ENCODE measurements at places on chromosomes 11 and 22.

DNA sequence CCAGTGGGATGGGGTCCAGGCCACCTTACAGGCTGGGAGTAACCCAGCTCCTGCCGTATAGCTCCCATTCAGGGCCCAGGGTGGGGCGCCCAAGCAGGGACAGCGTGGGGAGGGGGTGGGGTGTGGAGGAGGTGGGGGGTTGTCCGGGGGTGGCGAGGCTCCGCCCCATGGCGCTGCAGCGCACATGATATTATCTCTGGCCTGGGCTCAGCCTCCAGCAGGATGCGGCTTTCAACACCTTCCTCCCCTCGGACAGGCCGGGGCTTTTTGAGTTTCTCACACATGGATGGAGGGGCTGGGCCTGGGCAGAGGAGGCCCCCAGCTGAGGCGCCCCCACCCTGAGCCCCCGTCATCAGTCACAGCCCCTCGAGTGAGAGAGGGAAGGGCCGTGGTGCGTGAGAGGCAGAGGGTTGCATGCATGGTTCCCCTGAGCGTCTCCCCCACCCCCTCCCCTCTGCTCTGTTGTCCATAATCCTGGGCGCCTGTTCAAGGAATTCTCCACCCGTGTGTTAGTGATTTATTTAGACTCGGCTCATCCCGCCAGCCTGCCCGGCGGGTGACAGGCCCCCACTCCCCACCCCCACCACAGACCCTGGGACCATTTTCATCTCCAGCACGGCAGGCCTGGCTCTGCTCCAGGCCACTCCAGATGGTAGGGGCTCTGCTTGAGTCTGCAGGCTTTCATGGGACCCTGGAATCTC is 44.9 kb downstream of the WNT11 start:
- no peak for DNase-seq

GRCh38 chr11:113881856-113882255 is 6.5 kb upstream of the USP28 start:
- no peak for DNase-seq

DNA sequence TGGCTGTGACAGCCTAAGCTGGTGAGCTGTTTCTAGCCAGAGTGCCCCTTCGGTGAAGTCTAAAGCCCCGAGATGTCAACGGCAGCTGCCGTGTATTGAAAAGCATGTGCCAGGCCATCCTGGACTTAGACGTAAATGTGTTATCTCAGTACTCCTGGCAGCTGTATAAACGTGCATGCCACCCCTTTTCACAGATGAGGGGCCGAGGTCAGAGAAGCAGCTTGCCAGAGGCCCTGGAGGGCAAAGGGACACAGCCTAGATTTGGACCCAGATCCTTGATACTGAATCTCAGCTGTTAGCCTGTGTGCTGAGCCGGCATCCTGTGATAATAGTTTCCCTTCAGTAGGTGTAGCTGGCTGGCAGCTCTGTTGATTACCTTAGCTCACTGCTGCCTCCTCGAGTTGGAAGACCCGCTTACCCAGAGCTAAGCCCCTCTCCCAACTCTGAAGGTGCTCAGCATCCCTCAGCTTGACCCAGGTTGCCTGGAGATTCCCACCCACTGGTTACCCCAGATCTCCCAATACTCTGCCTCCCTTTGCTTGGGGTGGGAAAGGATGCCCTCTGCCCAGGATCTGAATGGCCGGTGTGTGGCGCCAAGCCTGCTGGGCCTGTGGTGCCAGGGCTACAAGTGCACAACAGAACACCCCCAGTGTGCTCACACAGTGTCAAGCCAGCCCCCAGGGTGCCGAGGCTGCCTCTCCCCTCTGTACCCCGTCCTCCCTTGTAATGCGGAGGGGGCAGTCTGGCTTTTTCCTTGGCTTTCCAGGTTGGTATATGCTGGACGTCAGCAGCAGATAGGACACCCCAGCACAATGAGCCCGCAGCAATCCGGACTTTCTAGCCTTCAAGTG is 59.8 kb upstream of the WNT7B start:
- peak; percentile 25 for DNase-seq

DNA sequence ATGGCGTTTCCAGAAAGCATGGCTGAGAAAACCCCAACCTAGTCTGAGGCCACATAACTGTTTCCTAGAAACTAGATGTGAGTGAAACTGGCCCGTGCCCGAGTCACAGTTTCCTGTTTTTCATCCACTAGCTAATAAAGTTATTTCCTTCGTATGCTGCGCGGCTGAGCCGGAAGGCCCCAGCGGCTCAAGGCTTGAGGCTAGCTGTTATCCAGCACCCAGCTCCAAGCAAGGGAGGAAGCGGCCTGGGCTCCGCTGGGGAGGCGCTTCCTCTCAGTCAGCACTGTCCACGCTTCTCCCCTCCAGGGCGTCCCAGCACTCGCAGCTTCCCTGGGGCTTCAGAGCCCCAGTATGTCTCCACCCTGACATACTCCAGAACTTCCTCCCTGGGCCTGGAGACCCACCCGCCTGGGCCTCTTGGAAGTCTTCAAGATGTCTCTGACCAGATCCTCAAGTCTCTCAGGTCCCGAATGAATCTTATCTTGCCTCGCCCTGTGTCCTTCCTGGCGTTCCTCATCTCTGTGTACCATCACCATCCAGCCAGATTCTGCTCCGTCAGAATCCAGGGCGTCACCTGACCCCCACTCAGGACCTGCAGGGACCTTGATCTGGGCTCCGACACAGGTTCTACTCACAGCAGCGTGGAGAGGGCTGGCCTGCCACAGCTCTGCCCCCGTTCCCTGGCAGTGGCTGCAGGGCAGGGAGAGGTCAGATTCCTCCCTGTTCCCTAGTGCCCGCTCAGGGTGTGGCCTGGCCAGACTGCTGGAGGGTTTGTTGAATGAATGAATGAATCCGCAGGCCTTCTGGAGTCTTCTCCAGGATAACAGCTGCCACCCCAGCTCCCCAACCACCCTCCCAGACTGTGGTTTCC is 81.9 kb downstream of the LRRC32 start:
- peak; percentile 42 for DNase-seq

GRCh38 chr11:78414321-78415051 is 3.1 kb downstream of the GAB2 start:
- DNase-seq, result no peak

- no peak for DNase-seq
These were observed 1.7 kb upstream of the ABTB2 start for GRCh38 chr11:34359548-34359891.

GRCh38 chr11:126079621-126080124 is 17.0 kb upstream of the CDON start:
- DNase-seq, result no peak

DNA sequence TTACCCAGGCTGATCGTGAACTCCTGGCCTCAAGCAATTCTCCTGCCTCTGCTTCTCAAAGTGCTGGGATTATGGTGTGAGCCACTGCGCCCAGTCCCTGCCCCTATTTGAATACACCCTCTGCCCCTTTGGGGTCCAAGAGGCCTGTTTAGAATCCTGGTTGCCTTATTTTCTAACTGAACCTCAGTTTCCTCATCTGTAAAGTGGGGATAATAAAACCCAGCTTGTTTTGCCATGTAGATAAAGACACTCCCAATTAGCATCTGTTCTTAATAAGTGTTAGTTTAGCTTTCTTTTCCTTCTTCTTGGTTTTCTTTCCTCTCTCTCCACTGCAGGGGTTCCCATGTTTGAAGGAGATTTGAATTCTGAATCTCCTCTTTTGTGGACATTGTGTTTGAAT is 4.8 kb downstream of the MIAT start:
- DNase-seq, result no peak

DNA sequence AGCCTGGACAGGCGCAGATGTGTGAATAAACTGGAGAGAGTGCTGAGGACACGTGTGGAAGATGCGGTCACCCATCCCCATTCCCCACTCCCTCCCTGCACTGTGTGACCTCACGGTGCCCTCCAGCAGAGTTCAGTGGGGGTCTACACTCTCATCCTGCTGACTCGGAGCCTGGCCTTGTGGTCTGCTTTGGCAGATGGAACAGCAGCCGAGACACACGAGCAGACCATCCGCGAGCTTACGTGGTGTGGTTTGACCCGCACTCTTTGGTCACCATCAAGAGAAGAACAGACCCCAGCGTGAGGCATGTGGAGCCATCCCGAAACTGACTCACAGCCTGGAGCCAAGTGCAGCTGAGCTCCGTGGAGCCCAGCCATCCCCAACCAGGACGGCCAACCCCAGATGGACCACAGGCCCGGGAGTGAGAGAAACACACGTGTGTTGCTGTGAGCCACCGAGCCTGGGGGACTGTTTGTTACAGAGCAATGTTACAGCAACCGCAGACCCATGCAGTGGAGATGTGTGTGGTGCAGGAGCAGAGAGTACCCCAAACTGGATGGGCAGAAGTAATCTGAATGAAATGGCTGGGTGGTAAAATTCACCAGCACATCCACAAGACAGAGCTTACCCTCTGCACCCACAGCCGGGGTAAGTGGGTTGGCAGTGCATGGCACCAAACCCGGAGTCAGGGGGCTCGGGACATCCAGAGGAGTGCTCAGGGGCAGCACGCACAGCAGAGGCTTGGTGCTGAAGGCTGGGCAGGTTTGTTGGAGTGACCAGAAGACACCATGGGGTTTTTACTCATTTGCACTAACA is 90.7 kb downstream of the RTL6 start:
- no peak for DNase-seq

GRCh38 chr11:71235719-71236118 is 16.7 kb downstream of the SHANK2 start:
- no peak for DNase-seq

DNA sequence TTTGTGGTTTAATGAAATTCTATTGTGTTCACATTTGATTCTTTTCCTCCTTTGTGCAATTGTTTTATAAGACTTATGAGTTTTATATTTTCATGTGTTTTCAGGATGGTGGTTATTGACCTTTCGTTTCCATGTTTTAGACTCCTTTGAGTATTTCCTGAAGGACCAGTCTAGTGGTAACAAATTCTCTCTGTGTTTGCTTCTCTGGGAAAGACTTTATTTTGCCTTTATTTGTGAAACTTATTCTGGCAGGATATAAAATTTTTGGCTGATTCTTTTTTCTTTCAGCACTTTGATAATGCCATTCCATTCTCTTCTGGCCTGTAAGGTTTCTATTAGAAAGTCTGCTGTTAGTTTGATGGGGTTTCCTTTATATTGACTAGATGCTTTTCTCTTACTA is 83.5 kb downstream of the ACER3 start:
- DNase-seq, result no peak

DNA sequence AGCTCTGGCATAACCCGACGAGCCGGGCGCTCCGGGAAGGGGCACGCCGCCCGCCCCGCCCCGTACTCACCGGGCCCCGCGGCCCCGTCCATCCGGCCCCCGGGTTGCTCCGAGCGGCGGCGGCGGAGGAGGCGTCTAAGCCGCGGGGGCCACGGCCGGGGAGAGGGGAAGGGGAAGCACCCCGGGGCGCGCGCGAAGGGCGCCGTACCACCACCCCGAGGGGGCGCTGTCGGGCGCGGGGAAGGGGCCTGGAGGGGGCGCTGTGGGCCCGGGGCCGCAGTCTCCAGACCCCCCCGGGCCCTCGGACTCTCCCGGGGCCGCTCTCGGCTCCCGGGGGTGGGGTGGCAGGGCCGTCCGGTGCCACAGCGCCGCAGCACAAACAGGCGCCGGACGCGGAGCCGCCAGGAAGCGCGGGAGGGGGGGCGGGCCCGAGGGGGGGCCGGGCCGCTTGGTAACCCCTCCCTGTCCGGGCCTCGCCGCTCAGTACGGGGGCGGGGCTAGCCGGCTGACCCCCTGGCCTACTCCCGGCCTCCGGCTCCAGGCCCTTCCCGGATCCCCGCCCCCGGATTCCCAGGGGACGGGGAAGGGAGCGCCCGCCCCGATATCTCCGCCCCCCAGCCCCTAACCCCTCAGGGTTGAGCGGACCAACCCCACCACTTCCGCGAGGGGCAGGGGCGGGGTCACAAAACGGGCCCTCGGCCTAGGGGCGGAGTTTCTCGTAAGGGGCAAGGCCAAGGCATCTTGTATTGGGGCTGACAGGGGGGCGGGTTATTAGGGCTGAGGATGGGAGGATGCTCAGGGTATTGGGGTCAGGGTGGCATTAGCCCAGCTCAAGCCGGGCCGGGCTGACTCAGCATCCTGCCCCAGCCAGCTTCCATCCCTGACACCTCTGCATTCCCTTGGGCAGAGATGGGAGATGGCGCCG is at the start of the genes EML3 and ROM1:
EML3 (minus strand) TSS at position 410 of the 925 bp plus-strand sequence; CDS start at position 92, 318 bp downstream.
ROM1 (plus strand) TSS at position 892 of the 925 bp plus-strand sequence; CDS start at position 917, 25 bp downstream.
- peak; percentile 82 for DNase-seq

GRCh38 chr11:57476757-57477506 is 16.6 kb downstream of the RTN4RL2 start:
- DNase-seq, result no peak

DNA sequence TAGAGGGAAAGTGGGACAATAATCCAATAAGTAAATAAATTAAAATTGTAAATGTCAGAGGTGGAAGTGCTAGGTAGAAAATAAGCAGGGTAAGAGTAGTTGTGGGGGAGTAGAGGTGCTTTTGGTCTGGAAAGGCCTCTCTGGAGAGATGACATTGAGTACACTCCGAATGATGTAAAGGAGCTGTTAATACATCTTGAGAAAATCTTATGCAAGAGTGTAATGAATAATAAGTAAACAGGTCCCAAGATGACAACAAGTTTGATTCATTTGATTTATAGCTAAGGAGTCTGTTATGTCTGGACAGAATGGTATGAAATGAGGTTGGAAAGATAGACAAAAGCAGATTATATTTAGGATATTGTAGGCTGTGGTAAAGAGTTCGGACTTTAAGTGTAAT is 87.5 kb downstream of the TMEM135 start:
- no peak for DNase-seq

GRCh38 chr22:35835267-35835997 is 117.8 kb downstream of the APOL5 start:
- no peak for DNase-seq

- DNase-seq, result no peak
These were observed 57.0 kb downstream of the RBFOX2 start for GRCh38 chr22:35971456-35972119.

DNA sequence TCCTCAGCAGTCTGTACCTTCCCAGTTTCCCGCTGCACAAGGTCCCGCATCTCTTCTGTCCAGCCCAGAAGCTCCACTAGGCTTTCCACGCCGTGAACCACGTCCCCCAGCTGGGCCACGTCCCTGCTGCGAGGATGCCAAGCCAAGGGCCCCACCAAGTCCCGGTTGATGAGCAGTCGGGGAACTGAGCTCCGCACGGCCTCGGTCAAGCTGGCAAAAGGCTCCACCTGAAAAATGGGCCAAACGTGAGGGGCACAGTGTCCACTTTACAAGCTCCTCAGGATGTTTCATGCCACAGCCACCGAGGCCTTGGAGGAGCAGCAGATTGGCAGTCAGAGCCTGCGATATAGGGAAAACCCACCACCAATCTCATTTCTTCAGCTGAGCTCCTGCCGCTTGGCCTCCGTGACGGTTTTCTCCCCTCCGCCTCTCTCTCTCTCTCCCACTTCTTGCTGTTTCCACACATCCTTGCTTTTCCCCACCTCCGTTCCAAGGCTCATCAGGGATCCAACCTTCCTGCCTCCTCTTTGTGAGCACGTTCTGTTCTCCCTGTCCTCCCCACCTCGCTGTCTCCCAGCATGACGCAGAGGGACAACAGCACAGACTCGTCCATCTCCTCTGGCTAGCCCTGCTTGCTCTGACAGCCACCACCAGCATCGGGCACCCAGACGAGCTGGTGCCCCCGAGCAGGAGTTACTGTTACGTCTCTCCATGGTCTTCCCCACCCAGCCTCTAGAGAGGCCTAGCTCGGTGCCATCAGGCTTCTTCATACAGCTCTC is 11.5 kb downstream of the RIC8A start:
- DNase-seq, result no peak
